Thoracic aorta (tissue), 2 donors: ENCODE measurements at places on chromosomes 11 and 22. TPM values are rescaled to one million over a fixed set of nuclear protein-coding genes. Genes with fewer than 3 reads are reported as not detected.

WT1 gene
- total RNA-seq: not detected

NRIP3 gene
- 2.1 TPM for total RNA-seq

PKNOX2 gene
- 1.4 TPM for total RNA-seq

SCGB1C1 gene
- not detected for total RNA-seq

PELI3 gene
- 47.1 TPM for total RNA-seq

DNA sequence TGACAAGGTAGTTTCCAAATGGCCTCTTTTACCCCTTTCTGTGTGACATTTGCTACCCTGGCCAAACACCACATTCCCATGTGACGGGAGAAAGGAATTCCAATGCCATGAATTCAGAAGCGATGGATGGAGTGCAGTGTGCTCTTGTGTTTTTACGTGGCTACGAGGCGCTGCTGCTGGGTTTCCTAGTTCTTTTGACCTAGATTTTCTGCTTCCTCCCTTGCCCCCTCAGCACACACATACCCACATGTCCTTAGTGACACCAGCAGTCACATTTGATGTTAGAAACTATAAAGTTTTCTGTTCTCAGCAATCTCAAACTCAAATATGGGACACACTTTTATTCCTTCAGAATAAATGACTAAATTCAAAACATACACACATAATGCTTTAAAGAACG lies 7.8 kb upstream of the TMA7B start:
- no peak for DNase-seq

DNA sequence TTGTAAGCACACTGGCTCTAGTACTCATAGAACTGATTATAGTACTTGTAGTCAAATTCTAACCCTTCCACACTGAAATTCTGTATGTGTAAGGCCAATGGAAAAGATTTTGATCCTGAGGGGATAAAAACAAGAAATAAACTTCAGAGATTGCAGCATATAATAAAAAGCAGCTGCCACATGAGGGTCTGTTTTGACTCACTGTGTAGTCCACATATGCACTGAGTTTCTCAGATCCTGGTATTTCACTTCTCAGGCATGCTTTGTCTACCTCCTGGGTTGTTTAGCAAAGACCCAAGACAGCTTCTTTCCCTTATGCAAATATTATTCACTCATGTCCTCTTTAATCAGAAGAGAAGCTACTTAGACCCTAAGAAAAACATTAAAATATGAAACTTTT lies 71.1 kb upstream of the SLC5A12 start:
- DNase-seq: no peak

- no peak for DNase-seq
Measured at GRCh38 chr11:60790726-60791125, 5.6 kb downstream of the MS4A10 start.

DNA sequence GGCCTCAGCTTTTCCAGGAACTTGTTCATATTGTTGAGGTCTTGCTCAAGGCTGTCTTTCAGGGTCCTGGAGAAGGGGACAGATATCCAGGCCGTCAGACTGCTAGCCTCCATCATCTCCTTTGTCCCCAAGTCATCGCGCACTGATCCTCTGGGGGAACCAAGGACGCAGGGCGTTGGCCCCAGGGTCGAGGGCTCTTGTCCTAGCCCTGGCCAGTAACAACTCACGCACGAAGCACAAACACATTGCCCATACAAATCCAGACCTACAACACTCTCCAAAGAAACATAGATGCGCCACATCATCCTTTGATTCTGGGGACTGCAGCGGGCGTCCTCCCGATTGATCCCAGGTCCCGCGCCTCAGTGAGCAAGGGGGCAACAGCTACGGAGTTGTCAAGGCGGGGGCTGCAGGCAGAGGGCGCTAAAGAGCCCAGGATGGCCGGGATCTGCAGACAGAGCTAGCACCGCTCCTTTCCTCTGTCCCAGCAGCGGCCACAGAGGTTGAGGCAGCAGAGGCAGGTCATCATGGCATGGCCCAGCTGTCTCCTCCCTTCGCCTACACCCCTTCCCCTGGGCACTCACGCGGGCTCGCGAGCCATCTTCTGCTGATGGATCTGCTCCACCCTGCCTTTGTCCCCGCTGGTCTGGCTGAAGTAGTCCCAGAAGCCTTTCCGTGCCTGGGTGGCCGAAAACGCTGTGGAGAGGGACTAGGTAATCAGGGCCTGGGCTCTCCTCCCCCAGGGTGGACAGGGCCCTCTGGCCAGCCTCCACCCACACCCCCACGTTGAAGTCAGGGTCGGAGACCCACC lies 472 bp downstream of the APOA5 start:
- peak; percentile 32 for DNase-seq

DNA sequence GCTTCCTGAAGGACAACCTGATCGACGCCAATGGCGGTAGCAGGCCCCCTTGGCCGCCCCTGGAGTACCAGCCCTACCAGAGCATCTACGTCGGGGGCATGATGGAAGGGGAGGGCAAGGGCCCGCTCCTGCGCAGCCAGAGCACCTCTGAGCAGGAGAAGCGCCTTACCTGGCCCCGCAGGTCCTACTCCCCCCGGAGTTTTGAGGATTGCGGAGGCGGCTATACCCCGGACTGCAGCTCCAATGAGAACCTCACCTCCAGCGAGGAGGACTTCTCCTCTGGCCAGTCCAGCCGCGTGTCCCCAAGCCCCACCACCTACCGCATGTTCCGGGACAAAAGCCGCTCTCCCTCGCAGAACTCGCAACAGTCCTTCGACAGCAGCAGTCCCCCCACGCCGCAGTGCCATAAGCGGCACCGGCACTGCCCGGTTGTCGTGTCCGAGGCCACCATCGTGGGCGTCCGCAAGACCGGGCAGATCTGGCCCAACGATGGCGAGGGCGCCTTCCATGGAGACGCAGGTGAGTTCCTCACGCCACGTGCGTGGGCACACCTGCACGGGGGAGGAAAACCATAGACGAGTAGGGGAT lies 1.5 kb downstream of the BCR start:
- no peak for DNase-seq

DNA sequence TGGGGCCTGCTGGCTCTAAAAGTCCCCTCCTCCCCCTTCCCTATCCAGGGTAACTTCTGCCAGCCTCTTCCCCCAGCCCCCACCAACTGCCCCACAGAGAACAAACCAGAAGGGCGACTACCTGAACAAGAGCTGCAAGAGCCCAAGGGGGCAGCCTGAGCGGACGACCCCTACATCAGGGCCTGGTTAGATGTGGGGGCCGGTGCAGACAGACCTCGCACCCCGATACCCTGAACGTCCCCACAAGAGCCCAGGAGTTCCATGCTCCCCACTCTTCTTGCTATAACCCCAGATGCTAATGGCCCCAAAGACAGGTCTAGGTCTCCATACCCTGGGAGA lies 20.7 kb downstream of the SUN2 start:
- no peak for DNase-seq
